Fibroblast of skin of scalp (primary cell): ENCODE measurements at places on chromosomes 4 and X.

GRCh38 chrX:23656684-23657083, 10.6 kb upstream of the PRDX4 start:
- peak; percentile 43 for DNase-seq

- no peak for DNase-seq
These were observed 78.5 kb downstream of the PRDM5 start for GRCh38 chr4:120843849-120844527.

DNA sequence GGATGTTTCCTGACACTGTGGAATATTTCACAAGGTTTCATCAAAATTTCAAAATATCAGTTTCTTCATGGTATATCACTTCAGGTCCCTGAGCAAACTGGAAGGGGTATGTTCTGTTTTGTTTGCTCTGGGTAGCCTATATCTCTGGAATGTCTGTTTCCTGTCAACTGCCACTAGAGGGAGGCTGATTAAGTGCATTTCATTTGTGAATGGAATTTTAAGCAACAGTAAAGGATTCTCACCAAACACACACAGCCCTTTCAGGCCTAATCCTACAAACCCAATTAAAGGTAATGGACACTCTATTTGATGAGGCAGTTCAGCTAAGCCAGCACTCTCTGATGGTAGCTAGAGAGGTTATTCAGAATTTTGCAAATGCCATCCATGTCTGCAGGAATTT, 307.1 kb downstream of the TEX13A start:
- peak; percentile 2 for DNase-seq

- DNase-seq = peak; percentile 19
These were observed 158.5 kb upstream of the MXRA5 start for GRCh38 chrX:3504916-3505315.

DNA sequence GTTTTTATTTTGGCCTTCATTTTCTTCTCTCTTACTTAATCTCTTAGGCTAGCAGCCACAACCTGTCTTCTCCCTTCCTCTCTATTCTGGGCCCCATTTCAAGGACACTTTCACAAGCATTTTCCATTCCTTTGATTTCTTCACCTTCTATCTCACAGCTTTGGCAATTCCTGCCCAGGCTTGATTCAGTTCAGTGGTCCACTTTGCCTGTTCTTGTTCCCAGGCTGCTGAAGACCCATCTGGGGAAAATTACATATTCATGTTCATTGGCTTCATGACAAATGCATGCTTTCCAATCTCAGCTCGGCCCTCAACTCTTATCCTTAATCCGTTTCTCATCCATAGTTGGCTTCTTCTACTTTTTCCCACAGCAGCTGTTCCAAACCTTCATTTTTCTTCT, 38.7 kb upstream of the LPAR4 start:
- no peak for DNase-seq

DNA sequence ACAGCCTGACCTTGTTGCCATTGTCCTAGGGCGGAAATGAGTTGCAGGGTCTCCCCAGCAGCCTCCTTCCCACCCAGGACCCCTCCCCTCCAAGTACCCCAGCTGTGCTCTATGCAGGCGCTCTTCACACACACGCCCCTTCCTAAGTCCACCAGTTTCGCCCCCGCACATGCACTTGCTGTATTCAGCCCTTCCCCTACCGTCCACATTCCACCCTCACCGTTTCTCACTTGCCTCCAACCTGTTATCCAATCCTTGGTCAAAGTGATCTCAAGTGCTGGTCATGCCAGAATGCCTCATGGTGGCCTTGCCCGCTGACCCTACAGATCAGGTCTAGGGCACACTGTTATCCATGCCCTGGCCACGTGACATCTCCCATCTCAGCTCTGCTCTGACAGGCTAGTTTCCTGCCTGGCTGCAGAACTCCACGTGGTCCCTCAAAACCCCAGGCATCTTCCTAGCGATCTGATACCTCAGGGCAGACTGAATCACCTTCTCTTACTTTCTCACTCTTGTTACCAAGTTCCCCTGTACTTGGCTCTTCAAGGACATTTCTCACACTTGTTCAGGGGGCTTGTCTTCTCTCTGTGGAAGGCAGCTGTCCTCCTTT, 39.7 kb downstream of the NSG1 start:
- no peak for DNase-seq

DNA sequence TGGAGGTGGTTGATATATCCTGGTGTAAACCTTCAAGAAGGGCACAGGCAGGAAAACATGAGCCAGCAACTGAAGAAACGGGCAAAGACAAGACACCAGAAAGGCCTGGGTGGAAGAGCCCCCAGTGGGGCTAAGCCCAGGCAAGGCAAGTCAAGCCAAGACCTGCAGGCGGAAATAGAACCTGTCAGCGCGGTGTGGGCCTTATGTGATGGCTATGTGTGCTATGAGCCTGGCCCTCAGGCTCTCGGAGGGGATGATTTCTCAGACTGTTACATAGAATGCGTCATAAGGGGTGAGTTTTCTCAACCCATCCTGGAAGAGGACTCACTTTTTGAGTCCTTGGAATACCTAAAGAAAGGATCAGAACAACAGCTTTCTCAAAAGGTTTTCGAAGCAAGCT, 7.2 kb downstream of the ZFP42 start:
- no peak for DNase-seq

DNA sequence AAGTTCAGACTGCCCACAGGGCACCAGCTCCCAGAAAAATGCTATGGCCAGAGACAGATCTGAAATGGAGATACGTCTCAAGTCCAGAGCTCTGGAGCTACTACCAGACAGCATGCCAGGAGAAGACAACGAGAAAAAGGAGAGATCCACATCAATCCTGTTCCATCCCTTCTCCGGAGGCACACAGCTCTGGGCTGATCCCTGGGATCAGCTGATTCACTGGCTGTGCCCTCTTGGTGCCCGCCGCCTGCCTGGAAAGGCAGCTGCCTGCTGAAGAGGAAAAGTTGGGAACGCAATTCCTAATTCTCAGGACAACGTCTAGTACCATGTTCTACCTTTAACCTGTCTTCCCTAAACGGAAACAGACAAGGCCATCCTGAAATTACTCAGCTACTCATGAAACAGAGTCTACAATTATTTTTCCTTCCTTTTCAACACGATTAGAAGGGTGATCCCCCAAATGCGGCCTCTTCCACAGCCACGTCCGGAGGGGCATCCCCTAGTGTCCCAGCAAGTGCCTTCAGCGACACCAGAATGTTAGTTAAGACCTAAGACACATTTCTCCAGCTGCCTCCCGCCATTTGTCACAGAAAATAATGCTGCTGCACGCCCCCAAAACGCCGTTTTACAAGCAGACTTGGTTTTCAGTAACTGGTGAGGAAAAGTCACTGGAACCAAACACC, 2.4 kb downstream of the ZFYVE28 start:
- DNase-seq = no peak
